ENCODE measurements at places on chromosomes 11 and 22. TPM values are rescaled to one million over a fixed set of nuclear protein-coding genes. Genes with fewer than 3 reads are reported as not detected.

UCP3 gene
- 0.95 TPM for polyA plus RNA-seq

YAP1 gene
- 48.4 TPM for polyA plus RNA-seq

BRSK2 gene
- polyA plus RNA-seq: 2.7 TPM

OR52N4 gene
- polyA plus RNA-seq: not detected

Measured in cardiac muscle cell (in vitro differentiated cells and primary cell).